ENCODE measurements at places on chromosomes 12 and 14. TPM values are rescaled to one million over a fixed set of nuclear protein-coding genes. Genes with fewer than 3 reads are reported as not detected.

Gene MED6
- total RNA-seq = 45.5 TPM

Gene ADAMTS20
- total RNA-seq = not detected

Gene KRT1
- total RNA-seq = 0.13 TPM

Gene PPP2R3C
- total RNA-seq = 51.7 TPM

Gene CCDC38
- not detected for total RNA-seq

Gene CABP1
- 0.25 TPM for total RNA-seq

Gene ACSM4
- total RNA-seq = not detected

Gene ARHGAP9
- 188 TPM for total RNA-seq

Gene METTL17
- 82.0 TPM for total RNA-seq

Gene CDKL1
- 8.8 TPM for total RNA-seq

Gene TMEM119
- 1.0 TPM for total RNA-seq

Gene PAPOLA
- 164 TPM for total RNA-seq

Gene MMP19
- total RNA-seq = not detected

Gene DUSP6
- 171 TPM for total RNA-seq

Gene STXBP6
- not detected for total RNA-seq

Gene DPPA3
- total RNA-seq = not detected

Gene GPR65
- 22.9 TPM for total RNA-seq

Gene SYT1
- not detected for total RNA-seq

Gene IQSEC3
- total RNA-seq = 0.10 TPM

Data from activated CD4-positive, alpha-beta memory T cell treated with anti-CD3 and anti-CD28 coated beads, Interleukin-2, amount 10 ng/mL, durations not matched to agents 7 days and 5 days (primary cell).